Small intestine (tissue), 16 donors: ENCODE measurements at places on chromosomes 16 and 17.
A peak's percentile ranks its signal among the peaks of the same experiment; 100 is the strongest.

DNA sequence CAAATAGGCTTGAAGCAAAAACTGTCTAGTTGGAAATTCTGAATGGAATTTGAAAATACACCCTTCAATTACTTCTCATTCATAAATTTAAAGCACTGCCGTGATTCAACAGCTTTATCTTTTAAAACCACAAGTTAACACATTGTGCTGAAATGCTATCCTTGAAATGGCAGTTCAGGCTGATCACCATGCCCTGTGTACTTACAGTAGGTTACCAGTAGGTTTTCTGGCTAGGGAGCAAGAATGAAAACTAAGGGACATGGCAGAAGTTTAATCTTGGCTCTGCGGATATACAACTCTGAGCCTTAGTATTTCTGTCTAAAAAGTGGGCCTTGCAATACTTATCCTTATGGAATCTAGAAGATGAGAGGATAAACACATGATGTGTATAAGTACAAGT lies 28.0 kb downstream of the NXPH3 start:
- no peak for DNase-seq

- peak; percentile 63 for DNase-seq
Observed at GRCh38 chr16:84341528-84342295, 26.6 kb upstream of the ATP2C2 start.

GRCh38 chr17:8366231-8366630 lies 10.3 kb downstream of the KRABD2 start:
- DNase-seq = no peak

DNA sequence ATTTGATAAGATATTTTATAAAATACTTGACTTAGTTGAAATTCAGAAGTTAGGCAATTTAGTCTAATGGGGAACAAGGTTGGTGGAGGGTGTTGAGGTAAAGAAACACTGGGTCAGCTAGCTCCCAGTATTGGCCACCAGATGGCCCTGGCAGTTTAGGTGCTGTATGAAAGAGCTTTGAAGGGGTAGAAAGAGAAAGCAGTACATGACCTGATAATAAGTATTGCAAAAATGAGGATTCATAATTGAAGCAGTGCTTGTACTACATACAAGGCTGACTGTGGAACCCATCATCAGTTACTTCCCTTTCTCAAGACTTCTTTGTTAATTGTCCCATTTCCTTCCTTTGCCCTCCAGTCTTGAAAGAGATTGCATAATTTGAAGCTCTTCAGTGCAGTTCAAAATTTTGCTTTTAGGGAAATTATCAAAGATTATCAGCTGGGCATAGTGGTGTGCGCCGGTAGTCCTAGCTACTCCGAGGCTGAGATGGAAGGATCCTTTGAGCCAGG lies 29.4 kb downstream of the TANC2 start:
- peak; percentile 36 for DNase-seq

- no peak for DNase-seq
Observed at GRCh38 chr16:72812672-72813071, 235.3 kb downstream of the ZFHX3 start.
